ENCODE measurements at places on chromosomes 11 and 22.

DNA sequence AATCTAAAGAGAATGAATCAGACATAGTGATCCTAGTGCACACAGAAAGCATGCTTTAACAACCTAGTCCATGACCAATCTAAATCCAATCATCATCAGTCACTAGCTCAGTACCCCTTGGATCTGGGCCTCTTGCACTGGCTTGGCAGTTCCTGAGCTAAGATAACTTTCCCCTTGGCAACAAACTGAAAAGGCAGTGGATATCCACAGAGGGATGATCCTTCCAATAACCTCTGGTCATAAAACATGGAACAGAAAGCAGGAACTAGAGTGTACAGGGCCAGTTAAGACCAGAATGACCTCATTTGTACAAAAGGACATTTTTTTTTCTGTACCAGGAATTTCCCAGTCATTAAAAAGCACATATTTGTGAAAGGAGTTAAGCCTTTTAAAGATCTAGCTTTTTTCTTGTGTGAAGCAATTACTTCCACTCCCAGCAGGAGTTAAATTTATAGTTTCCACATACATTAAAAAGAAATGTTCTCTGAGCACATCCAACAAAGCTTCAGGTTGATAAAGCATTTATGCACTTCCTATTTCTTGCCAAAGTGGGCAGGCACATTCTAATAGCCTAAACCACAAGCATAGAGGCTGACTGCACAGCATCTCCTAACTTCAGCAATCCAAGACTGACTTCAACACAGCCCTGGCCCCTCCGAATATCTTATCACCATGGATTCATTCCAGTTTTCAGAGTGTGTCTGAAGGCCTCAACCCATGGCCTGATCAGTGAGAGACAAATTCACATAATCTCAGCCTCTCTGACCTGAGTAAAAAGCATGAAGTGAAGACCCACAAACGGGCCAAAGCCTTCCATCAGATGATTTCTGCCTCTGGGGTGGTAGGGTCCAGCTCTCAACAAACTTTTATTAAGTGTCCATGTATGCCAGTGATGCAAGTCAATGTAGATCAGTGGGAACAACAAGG lies 29.9 kb downstream of the GUCY1A2 start:
- peak; percentile 51 for DNase-seq

DNA sequence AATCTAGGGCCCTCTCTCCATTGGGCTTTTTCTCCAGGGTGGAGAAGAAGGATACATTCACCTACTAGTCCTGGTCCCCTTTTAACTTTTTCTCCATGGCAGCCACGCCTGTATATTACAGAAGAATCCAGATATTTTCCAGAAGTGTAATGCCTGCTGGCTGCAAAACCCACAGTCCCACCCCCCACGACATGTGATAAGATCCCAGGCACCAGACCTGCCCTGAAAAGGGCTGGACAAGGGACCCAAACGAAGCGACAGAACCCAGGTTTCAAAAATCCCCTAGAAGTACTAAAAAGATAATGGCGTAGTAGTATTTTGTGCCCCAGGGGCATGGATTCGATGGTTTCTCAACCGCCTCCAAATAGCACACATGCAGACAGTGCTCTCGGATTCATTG lies 2.8 kb downstream of the WT1 start:
- no peak for DNase-seq

DNA sequence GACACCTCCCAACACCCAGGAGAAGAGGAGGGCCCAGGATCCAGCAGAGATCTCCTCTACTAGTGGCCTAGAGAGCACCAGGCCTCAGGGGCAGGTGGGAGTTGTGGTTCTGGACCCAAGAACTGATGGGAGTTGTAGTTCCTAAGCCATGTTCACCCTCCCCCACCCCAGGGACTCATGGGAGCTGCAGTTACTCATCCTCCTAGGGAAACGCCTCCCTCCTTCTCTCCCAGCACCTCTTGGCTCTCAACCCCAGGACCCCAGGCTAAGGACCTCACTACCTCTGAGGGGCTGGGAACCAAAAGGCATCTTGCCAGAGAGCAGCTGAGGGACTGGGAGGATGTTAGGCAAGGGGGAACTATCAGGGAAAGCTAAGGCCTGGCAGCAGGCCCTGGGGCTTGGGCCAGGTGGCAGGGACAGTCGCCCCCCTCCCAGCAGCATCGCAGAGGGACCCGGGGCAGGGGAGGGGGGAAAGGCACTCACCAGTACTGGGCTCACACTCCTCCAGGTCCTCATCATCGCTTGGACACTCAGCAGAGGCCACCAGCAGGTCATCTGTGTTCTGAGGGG lies 28.9 kb downstream of the SLC22A12 start:
- peak; percentile 41 for DNase-seq

DNA sequence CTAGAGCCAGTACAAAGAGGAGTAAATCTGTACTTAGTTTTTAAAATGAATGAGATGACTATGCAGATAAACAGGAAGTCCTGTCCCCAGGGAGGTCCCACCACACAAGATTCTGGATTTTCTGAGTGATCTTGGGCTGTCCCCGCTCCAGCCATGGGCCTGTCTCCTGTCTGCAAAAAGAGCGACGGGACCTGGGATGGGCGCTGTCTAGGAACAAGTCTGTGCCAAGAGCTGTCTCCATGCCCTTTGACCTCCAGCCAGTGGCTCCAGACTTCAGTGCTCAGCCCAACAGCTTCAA lies 6.0 kb downstream of the CSNK1E start:
- no peak for DNase-seq

DNA sequence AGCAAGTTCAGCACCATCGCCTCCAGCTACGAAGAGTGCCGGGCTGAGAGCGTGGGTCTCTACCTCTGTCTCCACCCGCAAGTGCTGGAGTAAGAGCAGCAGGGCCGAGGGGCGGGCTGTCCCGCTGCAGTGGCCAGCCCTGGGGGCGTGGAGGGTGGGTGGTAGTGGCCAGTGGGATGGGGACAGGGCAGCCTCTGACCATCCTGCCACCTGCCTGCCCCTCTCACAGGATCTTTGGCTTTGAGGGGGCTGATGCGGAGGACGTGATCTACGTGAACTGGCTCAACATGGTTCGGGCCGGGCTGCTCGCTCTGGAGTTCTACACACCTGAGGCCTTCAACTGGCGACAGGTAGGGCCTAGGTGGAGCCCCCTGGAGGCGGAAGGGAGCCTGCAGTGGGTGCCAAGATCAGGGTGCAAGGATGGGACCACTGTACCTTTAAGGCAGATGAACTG lies 15.0 kb upstream of the BBS1 start:
- DNase-seq, result no peak

DNA sequence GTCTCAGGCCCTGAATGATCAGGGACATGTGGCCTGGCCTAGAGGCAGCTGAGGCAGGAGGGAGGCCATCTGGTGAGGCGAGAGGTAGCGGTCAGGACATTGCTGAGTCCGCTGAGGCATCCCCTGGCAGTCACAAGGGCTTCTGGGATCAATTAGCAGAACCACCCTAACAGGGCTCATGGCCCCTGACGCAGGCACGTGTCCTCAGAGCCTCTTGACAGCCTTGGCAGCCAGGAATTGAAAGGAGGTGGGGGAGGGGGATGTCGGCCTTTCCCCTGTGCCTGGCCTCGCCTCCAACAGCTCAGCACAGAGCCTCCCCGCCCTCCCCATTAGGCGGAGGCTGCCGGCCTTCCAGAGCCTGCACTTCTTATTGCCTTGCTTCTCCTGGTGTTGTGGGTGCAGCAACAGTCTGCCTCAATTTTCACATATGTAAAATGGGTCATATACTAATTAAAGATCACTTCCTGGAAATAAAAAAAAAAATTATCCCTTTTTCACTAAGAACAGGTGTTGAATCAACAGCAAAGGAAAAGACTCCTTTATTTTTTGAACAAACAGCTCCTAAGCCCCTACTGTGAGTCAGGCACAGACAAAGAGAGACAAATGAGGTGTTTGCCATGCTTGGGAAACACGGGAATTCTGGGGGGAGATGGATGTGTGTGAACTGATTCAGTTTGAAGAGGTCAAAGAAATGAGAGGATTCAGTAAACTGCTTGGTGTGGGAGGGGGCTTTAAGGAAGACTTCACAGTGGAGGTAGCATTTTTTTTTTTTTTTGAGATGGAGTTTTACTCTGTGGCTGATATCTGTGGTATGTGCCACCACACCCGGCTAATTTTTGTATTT lies 55.3 kb downstream of the NFAM1 start:
- DNase-seq, result no peak

DNA sequence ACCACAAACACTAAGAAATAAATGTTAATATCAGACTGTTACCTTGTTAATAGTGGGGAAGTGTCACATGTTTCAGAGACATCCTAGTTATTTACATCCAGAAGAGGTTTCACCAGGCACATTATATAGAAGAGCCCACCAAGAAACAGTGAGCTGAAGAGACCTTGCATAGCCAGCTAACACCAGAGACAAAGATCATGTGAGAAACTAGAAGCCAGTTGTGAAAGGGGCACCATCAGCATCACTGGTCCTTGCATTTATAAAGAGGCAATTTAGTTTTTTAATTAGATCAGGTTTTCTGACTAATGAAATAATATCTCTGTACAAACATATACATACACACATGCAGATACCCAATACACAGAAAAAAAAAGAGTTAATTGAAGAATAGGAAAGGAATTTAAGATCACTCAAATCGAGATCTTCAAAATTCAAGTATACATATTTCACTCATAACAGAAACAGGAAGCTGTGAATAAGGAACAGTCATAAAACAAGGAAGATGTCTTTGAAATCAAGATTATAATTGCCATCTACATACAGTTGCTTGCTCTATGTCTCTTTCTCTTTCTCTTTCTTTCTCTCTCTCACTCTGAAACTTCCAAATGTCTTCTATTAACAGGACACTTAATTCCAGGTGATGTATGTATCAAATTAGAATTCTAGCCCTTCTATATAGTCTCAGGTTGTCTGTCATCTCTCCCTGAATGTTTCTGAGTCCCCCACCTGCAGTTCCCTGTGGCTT lies 348.7 kb downstream of the ETS1 start:
- DNase-seq, result no peak

DNA sequence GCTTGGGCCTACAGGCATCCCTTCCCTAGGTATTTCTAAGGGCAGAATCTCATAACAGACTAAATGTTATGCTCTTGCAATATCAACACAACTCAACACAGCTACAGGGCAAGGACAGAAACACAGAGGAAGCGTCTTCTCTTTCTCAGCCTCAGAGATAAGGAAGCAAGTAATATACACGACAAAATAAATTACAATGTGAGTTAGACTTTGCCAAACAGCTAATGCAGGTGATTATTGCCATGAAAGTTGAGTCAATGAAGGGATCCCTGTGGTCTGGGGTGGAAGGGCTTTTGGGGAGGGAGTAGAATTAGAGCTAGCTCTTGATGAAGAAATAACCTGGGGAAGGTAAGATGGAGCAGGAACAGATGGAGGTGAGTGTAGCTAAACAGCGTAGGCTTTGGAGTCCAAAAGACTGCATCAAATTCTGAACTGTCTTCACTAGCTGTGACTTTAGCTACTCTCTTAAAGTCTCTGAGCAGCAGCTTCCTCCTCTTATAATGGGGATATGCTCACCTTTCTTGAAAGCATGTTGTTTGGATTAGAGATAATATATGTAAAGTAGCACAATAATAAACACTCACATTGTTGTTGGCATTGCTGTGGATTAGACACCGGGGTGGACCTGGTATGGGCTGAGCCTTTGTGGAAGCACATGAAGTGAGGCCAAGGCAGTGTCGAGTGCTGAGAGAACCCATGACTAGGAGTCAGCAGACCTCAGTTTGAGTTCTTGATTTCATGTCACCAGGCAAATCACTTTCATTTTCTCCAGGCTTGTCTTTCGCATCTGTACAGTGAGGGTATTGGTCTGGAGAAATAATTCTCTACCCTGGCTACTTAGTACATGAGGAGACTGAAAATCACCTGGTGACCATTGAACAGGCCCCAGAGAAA lies 41.0 kb upstream of the AQP11 start:
- no peak for DNase-seq

DNA sequence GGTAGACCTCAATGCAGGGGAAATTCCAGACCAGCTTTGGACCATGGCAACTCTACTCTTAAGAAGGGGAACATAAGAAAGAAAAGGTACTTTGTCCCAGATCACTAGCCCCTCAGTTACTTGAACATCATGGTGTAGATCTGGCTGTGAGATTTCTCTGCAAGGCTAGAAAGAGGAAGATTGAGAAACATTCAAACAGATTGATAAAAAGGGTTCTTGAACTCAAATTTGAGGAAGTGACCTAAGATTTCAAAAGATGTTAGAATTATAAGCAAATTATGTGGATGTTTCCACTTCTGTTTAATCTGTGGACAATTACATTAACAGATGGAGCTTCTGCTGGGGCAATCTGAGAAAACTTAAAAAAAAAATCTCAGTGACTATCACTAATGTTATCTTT lies 21.8 kb upstream of the UPB1 start:
- no peak for DNase-seq

DNA sequence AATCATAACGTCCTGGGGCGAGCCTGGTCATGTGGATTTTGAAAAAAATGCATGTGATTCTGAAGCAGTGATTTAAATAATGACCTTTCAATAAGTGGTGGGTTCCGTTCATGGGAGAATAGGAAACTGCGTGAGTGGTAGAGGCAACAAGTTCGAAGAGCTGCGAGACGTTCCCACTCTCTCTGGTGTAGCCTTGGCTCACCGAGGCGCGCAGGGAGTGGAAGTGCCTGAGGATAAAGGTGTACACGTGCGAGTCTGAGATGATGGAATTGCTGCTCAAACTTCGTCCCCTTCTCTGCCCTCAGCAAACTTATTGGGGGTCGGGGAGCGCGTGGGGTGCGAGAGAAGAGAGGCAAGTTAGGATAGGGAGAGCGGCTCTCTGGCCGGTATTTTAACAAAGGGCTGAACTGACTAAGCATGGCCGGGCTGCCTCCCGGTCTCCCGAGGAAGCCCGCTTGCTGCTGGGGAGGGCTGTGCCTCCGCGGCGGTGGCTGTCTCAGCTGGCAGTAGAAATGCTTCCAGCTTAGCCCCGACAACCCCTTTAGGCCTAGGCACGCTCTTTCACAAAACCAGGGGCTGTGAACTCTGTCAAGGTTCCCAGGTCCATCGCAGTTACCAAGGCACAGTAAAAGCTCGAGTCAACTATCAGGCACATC lies 875 bp upstream of the STT3A start:
- peak; percentile 68 for DNase-seq

DNA sequence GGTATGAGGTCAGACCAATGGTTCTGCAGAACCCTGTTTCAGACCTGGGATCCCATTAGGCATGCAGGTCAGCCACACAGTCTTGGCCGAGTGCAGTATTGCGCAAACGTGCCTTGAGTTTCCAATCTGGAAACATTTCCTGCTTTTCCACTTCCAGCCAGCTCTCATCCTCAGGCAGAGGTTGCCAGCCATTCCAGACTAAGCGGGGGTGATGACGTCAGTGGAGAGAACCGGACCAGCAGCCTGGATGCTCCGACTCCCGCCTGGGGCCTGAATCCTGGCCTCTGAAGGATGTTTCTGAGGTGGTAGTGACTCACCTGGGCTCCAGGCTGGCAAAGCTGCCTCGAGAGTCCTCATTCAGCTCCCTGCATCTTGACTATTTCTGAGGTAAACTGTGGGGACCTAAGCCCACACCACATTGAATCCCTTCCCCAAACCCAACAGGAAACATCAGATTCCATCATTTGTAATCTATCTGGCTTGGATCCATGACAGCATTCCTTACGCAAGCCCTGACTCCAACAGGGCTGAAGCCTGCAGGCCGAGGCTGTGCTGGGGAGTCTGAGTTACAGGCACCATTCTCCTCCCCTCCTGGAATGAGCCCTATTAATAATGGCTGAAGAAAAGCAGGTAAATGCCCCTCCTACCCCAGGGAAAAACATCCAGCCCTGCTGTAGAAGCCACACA lies 83.0 kb downstream of the ABTB2 start:
- DNase-seq, result peak; percentile 100

Measured in bronchial epithelial cell (primary cell).